ENCODE measurements at places on chromosomes 3 and 15.

DNA sequence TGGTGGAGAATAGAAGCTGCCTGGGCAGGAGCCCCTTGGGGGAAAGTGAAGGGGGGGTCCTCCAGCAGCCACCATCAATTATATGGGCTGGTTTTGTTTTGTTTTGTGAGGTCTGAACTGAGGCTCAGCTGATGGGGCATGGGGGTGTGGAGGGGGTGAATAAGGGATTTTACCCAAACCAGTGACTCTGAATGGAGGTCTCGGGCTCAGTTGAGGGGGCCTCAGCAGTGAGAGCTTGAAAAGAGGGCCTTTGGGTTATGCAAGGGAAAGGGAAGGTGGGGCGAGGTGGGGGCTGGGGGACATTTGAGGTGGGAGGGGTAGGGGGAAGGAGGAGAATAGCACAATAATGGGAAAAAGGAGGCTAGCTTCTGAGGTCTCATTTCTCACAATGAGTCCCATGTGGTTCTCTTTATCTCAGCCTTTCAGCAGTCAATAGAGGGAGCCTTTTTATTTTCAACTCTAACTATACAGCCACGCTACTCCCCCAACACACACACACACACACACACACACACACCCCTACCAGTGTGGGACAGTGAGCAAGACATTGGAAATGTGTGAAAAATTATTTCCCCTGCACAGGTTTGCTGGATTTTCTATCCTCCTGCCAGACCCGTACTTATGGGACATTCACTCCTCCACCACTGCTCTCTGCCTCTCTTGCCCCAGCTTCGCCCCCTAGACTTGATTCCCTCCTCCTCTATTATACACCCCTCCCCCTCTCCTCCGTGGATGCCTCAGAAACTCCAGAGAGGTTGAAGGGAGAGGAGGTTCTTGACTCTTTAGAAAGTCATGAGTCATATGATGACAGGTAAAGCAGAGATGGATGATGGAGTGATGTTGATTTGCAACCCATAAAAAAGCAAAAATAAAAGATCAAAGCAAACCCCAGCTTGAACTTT is 96.0 kb downstream of the GTPBP8 start:
- no peak for DNase-seq

DNA sequence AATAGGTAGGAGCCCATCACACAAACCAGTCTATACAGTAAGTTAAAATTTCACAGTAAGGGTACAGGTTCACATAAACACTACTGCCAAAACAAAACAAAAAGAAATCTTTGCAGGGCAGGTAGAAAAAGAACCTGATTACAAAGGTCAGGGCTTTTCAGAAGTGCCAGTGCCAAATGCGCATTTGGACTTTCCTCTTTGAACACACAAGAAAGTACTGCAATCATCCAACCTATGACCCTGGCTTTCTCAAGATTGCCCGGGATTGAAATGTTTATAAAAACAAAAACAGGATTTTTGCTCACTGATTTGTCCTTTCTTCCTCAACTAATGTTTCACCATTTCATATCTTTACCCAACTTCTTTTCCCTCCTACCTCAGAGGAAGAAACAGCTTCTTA is 47.4 kb downstream of the CBLB start:
- no peak for DNase-seq

DNA sequence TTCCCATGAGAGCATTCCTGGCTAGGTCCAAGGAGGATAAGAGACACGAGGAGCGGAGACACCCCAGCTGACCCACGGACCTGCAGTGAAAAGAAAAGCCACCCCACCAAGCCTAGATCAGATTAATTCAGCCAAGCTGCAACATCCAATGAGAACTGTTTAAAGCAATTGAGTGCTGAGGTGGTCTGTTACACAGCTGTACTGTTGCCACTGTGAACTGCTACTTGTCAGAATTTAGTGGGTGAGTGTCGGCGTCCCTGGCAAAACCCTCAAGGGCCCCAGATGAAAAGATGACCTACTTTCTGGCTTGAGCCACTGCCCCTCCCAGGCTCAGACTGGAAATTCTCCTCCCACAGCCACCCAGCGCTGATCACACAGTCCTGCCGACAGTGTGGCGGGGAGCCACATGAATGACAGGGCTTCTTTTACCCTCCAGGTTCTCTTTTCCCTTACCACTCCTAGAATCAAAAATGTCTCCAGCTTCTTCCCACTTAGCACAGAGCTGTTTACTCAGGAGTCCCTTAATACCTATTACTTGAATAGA is 26.4 kb upstream of the KBTBD12 start:
- DNase-seq: no peak

DNA sequence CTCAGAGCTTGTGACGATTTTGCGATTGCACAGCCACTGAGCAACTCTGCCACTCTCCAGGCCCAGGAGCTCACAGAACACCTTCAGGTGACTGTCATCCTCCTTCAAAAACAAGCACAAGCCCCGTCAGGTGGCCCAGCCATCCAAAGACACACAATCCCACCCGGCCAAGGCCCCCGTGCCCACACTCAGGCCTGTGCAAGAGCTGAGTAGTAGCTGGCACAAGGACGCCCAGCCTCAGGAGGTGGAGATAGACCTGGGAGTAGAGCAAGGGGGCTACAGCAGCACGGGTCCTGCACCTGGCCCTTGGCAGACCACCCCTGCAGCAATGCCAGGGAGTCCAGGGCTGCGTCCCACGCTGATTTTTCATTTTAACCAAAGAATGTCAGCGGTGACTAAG is 34.6 kb downstream of the MYO5C start:
- no peak for DNase-seq

- no peak for DNase-seq
Measured at GRCh38 chr15:70214276-70214675, 116.6 kb upstream of the TLE3 start.

DNA sequence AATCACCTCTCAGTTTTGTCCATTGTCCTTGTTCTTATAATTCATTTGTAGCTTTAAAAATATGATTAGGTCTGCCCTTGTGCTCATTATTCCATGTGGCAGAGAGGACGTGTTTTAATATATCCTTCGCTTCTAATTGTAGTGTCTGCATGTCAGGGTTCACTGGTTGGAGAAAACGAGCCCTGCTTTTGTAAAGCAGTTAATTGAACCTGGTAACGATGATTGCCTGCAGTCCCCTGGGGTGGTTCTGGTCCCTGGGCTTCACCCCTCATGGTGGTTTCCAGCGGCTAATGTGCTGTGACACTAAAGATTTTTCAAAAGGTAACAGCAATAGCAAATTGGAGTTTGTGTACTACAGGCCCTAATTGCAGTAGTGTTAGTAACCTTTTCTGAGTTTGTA is 299.6 kb downstream of the CACNA2D3 start:
- no peak for DNase-seq

GRCh38 chr15:83999396-84000135 is 236.0 kb upstream of the GOLGA6L4 start:
- DNase-seq: no peak

GRCh38 chr3:112778353-112778948 is 68.2 kb downstream of the CD200R1L start:
- no peak for DNase-seq

DNA sequence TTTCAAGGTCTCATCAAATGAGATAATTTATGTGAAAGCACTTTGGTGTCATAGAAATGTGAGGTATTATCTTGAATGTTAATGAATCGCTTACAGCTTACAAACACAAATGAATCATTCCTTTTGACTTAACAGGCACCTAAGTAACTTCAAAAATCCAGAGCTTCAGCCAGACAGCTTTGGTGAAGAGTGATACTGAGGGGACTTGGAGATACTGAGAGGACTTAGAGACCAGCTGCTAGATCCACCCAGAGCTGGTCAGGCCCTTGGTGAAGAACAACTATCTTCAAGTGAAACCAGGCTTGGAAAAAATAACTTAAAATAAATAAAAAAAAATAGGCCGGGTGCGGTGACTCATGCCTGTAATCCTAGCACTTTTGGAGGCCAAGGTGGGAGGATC is 16.2 kb upstream of the ZFYVE19 start:
- no peak for DNase-seq

DNA sequence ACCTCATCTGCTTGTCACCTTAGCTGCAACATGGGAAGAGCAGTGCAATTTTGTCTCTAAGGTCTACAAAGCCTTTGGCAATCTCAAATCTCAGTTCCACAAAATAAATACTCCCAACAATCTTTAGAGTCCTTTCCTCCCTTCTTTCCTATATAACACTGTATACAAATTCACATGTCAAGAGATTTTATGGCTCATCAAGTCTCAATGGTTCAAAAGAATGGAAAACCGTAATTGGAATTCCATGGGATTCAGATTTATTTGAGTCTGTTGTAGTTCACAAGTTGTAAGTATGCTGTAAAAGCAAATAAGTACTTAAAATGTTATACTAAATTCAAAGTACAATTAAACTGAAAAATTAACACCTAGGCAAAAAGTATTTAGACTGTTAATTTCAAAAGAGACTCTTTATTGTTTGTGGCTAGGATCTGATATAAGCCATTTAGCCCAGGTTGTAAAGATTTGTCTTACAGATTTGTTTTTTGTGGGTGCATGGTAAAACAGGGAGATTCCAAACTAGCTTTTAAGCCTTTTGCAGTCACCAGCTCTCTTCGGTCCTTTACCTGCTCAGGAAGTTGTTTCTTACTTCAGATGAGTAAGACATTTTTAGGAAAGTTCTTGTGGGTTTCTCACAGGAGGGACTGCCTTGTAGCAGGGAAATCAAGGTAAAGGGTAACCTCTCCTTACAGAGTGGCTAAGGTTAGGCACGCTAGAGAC is 50.1 kb downstream of the CMSS1 start:
- no peak for DNase-seq

GRCh38 chr3:143201870-143202752 is 82.5 kb downstream of the CHST2 start:
- DNase-seq: no peak

GRCh38 chr3:132486099-132486498 is 68.8 kb downstream of the DNAJC13 start:
- DNase-seq: no peak

- no peak for DNase-seq
Measured at GRCh38 chr3:123629747-123630047, 44.8 kb upstream of the HACD2 start.

GRCh38 chr3:154324919-154325318 is 632 bp upstream of the DHX36 start:
- DNase-seq: no peak

- DNase-seq: no peak
Measured at GRCh38 chr3:124078953-124079911, 87.3 kb upstream of the ROPN1 start.

- DNase-seq: no peak
Measured at GRCh38 chr3:36178018-36178417, 202.3 kb upstream of the STAC start.

- no peak for DNase-seq
Measured at GRCh38 chr3:196599734-196600128, 31.3 kb downstream of the FBXO45 start.

DNA sequence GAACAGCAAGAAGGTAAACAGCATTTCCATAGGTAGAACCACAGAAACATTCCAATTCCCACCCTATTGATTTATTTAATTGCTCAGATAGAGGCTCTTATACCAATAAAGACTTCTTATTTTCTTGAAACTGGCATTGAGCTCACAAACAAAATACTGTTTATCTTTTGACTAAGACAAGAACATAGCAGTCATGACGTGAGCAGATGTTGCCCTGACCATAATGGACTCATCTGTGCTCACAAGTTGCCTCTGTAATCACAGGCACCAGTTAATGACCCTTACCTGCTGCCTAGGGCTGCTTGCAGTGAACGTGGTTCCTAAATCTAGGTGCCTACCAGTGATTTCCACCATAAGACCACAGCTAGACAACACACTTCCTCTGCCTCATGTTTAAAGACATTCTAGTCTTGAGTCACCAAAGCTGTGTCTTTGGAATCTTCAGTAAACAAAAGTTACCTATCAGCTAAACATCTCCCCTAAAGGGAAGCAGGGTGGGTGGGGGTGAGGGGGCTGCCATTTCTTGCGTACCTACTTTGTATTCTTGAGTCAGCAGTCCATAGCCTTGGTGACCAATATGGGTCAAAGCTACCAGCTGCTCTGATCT is 2.1 kb downstream of the FYCO1 start:
- DNase-seq: no peak

GRCh38 chr15:69089258-69089657 is 71.2 kb upstream of the GLCE start:
- no peak for DNase-seq

GRCh38 chr15:70530503-70530902 is 232.9 kb downstream of the UACA start:
- DNase-seq: no peak

DNA sequence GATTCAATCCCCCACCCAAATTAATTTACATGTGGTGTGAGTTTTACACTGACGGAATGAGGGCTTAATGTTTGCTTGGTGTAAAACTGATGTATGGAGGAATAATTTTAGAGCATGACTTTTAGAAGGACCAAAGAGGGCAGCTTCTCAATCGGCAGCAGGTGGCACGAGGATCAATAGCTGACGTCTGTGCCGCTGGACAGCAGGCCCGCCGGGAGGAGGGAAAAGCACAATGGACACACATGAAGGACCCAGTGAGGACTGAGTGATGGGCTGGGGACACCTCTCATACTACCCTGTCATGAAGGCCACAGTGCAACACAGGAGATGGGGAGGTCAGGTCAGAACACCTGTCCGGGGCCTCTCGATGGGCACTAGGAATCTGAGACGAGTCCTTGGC is 61.4 kb upstream of the NSMCE3 start:
- DNase-seq: no peak

DNA sequence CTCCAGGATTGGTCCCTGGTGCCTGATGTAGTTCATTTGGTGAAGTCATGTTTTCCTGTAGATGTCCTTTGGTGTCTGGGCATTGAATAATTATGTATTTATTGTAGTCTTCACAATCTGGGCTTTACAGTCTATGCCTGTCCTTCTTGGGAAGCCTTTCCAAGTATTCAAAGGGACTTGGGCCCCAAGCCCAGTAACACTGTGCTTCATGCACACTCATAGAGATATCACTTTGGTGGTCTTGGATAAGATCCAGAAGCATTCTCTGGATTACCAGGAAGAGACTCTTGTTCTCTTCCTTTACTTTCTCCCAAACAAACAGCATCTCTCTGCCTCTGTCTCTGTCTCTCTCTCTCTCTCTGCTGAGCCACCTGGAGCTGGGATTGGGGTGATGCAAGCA is 281.1 kb upstream of the GOLGA6L4 start:
- DNase-seq: no peak

DNA sequence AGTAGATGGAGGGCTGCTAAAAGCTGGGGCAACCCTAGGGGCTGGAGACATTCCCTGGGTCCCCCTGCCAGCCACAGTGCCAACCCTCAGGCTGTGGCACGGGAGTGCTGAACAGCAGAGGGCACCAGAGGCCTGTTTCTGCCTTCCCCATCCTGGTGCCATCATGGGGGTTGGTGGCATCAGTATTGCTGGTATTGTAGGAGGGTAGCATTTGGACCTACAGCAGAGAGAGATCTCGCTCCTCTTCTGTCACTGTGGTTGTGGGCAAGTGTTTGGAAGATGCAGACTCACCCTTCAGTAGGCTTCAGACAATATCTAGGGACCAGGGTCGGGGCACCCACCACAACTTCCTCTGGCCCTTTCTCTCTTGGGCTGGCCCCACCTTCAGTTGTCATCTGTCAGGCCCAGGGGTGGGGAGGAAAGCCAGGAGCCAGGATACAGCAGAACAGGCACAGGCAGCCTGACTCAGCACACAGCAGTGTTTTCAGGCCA is 123.5 kb downstream of the RPLP1 start:
- peak; percentile 67 for DNase-seq

Measured in stimulated activated CD4-positive, alpha-beta T cell treated with anti-CD3 and anti-CD28 coated beads, Interleukin-12 subunit alpha, Interleukin-12 subunit beta, amount 100 ng/mL, for 4 hours (primary cell).